ENCODE measurements at places on chromosomes 6 and 20.
A peak's percentile ranks its signal among the peaks of the same experiment; 100 is the strongest.

DNA sequence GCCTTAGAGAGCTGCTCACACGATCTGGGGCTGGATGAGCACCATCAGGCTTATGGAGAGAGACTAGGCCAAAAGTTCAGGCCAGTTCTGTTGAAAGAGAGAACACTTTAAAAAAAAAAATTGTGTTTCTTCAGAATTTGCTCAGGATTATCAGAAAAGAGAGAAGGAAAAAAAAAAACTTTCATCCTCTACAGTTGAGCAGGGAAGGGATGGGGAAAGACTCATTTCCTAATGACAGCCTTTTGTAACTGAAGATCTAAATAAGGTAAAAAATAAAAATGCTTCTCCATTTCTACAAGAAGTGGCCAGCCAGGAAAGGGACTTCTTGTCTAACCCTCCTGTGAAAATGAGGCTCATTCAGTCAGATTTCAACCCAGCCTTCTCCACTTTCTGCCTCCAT, 134.8 kb downstream of the LY86 start:
- no peak for DNase-seq

DNA sequence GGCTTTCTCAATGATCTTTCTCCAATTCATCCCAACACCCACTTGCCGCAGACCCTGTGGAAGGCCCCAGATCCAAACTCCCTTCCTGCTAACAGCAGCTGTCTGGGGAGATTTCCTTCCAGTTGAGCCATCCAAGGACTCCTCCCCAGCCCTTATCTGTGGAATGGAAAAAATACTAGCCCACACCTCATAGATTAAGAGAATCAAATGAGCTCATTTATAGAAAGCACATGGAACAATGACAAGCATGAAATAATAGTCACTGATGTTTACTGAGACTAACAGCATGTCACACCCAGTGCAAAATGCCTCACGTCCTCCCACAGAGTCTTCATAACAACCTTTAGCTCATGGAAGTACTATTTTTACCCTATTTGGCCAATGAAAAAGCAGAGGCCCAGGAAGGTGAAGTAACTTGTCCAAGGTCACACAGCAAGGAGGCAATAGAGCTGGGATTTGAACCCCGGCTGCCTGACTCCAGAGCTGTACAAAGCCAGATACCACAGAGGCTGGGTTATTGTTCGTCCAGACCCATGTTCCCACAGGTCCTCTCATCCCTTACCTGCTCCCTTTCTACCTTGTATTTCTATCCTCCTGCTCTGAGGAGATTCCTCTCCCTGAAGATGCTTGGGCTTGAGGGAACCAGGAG, 23.4 kb upstream of the PTGIS start:
- DNase-seq, result peak; percentile 72

DNA sequence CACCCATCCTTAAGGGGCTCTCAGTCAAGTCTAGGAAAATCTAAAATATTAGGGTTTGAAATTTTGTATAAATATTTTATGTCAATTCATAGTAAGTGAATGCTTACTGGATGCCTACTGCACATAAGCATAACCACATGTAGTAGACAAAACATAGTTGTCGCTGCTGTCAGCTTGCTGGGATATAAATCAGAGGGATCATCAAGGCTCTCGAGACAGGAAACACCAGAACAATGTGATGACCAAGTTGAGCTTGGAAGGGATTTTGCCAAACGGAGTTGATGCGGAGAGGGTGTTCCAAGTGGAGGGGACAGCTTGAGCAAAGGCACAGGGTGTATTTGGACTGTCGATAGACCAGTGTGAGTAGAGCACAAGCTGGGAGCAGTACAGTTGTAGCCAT, 105.8 kb upstream of the SUPT3H start:
- peak; percentile 43 for DNase-seq

GRCh38 chr6:37920667-37921066, 101.1 kb downstream of the ZFAND3 start:
- DNase-seq, result no peak

DNA sequence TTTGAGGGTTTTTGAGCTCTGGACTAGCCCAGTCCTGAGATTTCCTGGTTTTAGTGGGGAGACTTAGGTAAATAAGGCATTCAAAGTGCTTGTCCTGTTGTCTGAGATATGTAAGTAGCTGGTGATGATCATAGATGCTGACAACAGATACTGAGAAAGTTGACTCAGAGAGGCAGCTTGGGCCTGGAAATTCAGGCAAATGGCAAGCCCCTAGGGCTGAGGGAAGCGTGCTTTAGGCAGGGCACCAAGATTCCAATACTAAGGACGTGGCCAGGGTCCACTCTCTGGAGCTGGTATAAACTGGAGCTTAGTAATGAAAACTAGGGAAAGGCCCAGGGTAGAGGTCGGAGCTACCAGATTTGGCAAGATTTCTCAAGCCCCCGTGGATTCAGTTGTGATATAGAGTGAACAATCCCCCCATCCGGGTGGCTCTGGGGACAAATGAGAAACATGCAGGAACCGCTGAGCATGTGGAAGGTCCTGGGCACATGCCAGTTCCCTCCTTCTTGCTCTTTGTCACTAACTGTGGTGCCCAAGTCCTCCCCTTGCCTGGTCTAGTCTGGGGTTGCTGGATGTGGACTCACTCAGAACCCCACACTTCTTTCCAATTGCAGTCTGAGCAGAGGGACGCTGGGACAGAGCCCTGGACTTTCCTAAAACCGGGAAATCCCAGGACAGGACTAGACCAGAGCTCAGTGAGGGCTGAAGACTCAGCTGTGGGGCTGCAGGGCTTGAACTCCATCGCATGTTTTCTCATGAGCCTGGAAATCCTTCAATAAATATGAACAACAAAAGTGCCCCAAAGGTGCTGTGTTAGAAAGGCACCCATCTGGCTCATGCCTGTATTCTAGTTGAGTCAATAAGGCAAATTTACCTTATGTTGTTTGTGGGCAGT, 10.3 kb downstream of the SLC22A3 start:
- no peak for DNase-seq

Data from EH (cell line).